Hindlimb muscle (tissue), 1 donor: ENCODE measurements at places on chromosomes 4 and X. TPM values are rescaled to one million over a fixed set of nuclear protein-coding genes. Genes with fewer than 3 reads are reported as not detected.

The PFKFB1 gene
- polyA plus RNA-seq: 1.1 TPM

The PROM1 gene
- 44.6 TPM for polyA plus RNA-seq

The RNF128 gene
- polyA plus RNA-seq: not detected

The ASB9 gene
- 3.5 TPM for polyA plus RNA-seq

The PLP2 gene
- polyA plus RNA-seq: 148 TPM

The USP46 gene
- 30.7 TPM for polyA plus RNA-seq

The RPS6KA6 gene
- 5.2 TPM for polyA plus RNA-seq

The STARD8 gene
- polyA plus RNA-seq: 25.3 TPM

The SATL1 gene
- 0.43 TPM for polyA plus RNA-seq

The ENPP6 gene
- polyA plus RNA-seq: 11.6 TPM

The TRPC5OS gene
- 0.21 TPM for polyA plus RNA-seq

The APBB2 gene
- 42.1 TPM for polyA plus RNA-seq

The NKX6-1 gene
- 0.27 TPM for polyA plus RNA-seq

The NPFFR2 gene
- polyA plus RNA-seq: not detected

The FATE1 gene
- polyA plus RNA-seq: 3.9 TPM

The CABS1 gene
- not detected for polyA plus RNA-seq

The KLHL4 gene
- polyA plus RNA-seq: 9.4 TPM

The TIGD2 gene
- 5.2 TPM for polyA plus RNA-seq

The SMARCA5 gene
- 51.5 TPM for polyA plus RNA-seq

The SMIM10L2A gene
- polyA plus RNA-seq: 2.6 TPM

The C4orf51 gene
- not detected for polyA plus RNA-seq

The TRIML2 gene
- polyA plus RNA-seq: not detected
